ENCODE measurements at places on chromosomes 11 and 22. TPM values are rescaled to one million over a fixed set of nuclear protein-coding genes. Genes with fewer than 3 reads are reported as not detected.

The GAL gene
- 1.1 TPM for total RNA-seq

The MYO18B gene
- 28.6 TPM for total RNA-seq

The USP2 gene
- 100 TPM for total RNA-seq

The DCDC1 gene
- 12.3 TPM for total RNA-seq

The LRFN4 gene
- 23.2 TPM for total RNA-seq

The TSSK2 gene
- 188 TPM for total RNA-seq

The MYRF gene
- 9.2 TPM for total RNA-seq

The SORL1 gene
- 21.8 TPM for total RNA-seq

The NLRP14 gene
- total RNA-seq = 2.4 TPM

The TMEM258 gene
- 46.7 TPM for total RNA-seq

The GRM5 gene
- total RNA-seq = 4.9 TPM

The TYR gene
- total RNA-seq = 1.5 TPM

Measured in testis (tissue), 5 donors.